ENCODE measurements at places on chromosomes 6 and 20.

- no peak overlapping the region for H3K27ac ChIP-seq
- H3K36me3 ChIP-seq, result no peaks in the 10 kb centered on the region
Observed at GRCh38 chr6:135163440-135163738, 17.7 kb upstream of the MYB start.

- H3K4me3 ChIP-seq, result no peak overlapping the region
- no peak overlapping the region for H3K27ac ChIP-seq
- no peaks in the 10 kb centered on the region for H3K4me1 ChIP-seq
- H3K36me3 ChIP-seq, result no peaks in the 10 kb centered on the region
Observed at GRCh38 chr6:123215211-123215610, 219.2 kb downstream of the CLVS2 start.

DNA sequence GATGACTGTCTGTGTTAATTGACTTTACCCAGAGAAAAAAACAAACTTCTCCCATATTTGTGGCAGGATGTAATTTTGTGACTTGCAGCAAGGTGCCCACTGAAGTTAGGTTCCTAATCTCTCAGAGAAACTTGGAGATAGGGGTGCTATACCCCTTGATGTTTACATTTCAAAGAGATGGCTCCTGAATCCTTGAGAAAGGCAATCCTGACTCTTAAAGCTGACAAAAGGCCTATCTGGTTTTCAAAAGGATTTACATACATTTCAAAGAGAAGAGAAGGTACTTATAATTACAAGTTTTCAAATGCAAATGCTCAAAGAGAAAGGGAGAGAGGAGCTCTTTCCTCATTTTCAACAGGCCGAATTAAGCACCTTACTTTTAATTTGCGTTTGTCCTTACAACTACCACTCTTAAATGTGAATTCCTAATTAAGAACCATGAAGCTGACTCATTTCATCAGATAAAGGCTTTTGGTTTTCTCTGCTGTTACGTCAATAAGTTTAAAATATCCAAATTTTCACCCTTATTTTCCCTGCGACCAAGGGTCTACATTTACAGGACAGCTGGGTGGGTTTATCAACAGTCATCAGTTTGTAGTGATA is 711.8 kb upstream of the MAP3K7 start:
- no peaks in the 10 kb centered on the region for H3K36me3 ChIP-seq
- H3K27ac ChIP-seq, result no peak overlapping the region
- H3K4me3 ChIP-seq, result no peak overlapping the region
- DNase-seq, result no peak

GRCh38 chr20:63772781-63773518 is 33.4 kb downstream of the SLC2A4RG start:
- no peak overlapping the region for H3K4me3 ChIP-seq
- no peak overlapping the region for H3K27ac ChIP-seq
- no peaks in the 10 kb centered on the region for H3K36me3 ChIP-seq

DNA sequence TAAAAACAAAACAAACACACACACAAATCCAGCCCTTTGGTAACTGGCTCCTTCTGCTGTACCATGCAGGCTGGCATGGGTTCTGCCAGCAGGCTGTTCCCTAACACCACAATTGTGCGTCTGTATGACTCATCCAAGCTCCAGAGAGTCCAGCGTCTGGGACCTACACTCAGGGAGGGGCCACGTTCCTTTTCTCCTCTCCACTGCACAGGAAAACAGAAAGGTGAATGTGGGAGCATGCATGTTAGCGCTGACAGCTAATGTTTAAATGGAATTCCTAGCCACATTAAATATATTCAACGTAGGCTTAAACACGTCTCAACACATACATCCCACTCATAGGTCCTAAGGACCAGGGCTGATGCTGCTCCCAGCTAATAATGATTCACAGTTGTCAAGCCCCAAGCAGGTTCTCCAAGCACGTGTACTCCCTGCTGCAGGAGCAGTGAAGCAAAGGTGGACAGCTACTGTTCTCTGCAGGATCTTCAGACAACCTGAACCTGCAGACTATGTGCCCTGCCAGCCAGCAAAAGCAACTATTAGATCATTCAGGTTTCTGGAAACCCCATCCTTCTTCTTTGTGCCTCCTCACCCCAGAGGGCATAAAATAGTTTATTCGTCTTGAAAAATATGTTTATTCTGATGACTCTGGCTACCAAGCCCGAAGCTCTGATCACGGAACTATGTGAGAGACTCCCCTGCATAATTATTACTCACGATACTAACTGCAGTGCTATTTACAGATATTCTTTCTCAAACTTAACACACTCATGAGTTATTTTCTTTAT is 20.9 kb downstream of the MAP1LC3A start:
- H3K36me3 ChIP-seq, result no peaks in the 10 kb centered on the region
- no peak overlapping the region for H3K27ac ChIP-seq
- H3K4me1 ChIP-seq, result no peaks in the 10 kb centered on the region
- no peak overlapping the region for H3K4me3 ChIP-seq
- DNase-seq, result no peak
- no peaks in the 10 kb centered on the region for H3K27me3 ChIP-seq

DNA sequence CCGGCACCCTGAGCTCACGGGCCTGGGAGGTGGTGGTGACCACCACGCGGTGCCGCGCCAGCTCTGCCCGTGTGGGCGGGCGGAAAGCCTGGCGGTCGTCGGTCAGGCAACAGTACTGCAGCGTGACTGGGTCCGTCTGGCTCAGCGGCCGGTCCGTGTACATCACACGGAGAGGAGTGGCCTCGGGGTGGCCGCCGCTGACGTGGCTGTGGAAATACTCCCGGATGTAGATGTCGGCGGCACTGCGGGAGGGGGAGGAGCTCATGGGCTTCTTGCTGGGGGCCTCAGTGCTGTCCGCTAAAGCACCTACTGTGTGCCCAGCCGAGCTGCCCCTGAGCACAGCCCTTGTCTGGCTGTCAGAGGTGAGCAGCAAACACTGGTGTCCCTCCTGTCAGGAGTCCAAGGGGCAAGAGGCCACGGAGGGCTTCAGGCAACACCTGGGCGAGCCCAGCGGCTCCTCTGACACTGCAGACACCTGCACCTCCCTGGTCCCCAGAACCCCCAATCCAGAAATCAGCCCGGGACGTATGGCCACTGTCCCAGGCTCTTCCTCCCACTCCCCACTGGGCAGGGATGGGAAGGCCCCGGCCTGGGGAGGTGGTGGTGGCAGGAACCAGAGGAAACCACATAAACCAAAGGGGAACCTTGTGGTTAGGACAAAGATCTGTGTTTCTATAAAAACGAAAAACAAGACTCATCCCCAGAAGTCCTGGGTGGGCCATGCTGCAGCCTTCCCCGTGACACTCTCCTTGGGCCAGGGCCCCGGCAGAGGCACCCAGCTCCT is 6.5 kb downstream of the HELZ2 start:
- peaks cover 11% of the 10 kb centered on the region for H3K36me3 ChIP-seq
- no peaks in the 10 kb centered on the region for H3K4me1 ChIP-seq
- DNase-seq, result no peak
- H3K27me3 ChIP-seq, result no peaks in the 10 kb centered on the region
- H3K27ac ChIP-seq, result no peak overlapping the region
- no peak overlapping the region for H3K4me3 ChIP-seq

- no peak for DNase-seq
- H3K27ac ChIP-seq, result no peak overlapping the region
- no peaks in the 10 kb centered on the region for H3K36me3 ChIP-seq
- peaks cover 3% of the 10 kb centered on the region for H3K4me1 ChIP-seq
- no peak overlapping the region for H3K4me3 ChIP-seq
Observed at GRCh38 chr20:49485563-49485962, 3.1 kb upstream of the KCNB1 start.

GRCh38 chr20:50520222-50520880 is 10.2 kb downstream of the PTPN1 start:
- no peak overlapping the region for H3K4me3 ChIP-seq
- H3K27me3 ChIP-seq, result no peaks in the 10 kb centered on the region
- no peaks in the 10 kb centered on the region for H3K4me1 ChIP-seq
- peak; percentile 15 for DNase-seq

- H3K27ac ChIP-seq, result peak overlapping the region; percentile 55
- no peaks in the 10 kb centered on the region for H3K36me3 ChIP-seq
- no peaks in the 10 kb centered on the region for H3K4me1 ChIP-seq
Observed at GRCh38 chr6:14440940-14441781, 323.6 kb downstream of the CD83 start.
